Keratinocyte (primary cell): ENCODE measurements at places on chromosomes 4 and X.

DNA sequence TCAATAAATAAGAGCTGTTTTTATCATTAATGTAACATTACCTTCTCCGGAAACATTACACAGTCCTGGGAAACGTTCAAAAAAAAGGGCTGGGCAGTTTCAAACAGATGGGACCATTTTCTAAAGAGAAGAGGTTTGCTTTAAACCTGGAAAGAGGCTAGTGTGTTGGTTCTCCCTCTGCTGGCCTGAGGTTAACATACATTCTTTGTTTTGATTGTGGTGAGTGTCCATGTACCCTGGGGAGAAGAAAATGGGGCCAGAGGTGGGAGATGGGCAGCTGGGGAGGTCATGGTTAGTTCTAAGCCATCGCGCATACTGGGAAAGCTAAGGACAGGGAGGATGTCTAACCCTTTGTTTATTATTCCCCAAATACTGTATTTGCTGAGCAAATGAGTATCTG is 194.7 kb downstream of the CPEB2 start:
- no peak for DNase-seq

- no peak for DNase-seq
Measured at GRCh38 chr4:42646999-42647541, 9.8 kb downstream of the ATP8A1 start.

DNA sequence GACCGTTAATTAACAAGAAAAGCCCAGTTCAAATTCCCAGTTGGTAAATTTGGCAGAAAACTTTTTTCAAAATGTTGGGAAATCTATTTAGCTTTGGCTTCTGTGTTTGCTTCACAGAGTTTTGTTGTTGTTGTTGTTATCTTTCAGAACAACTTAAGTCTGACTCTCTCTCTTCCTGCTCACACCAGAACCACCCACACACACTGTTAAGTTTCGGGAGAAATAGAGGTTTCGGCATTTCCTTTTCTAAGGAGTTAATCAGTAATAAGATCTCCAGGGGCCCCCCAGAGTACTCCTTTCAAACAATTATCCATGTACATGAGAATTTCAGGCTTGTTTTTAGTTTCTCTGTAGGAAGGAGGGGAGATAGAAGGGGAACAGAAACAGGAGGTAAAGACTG is 106.2 kb upstream of the PTCHD1 start:
- no peak for DNase-seq

- DNase-seq: no peak
Measured at GRCh38 chr4:2511645-2512131, 24.8 kb upstream of the FAM193A start.

- no peak for DNase-seq
Measured at GRCh38 chr4:73189274-73189810, 69.3 kb downstream of the ANKRD17 start.

GRCh38 chr4:38242822-38243387 is 282.7 kb downstream of the PTTG2 start:
- no peak for DNase-seq

DNA sequence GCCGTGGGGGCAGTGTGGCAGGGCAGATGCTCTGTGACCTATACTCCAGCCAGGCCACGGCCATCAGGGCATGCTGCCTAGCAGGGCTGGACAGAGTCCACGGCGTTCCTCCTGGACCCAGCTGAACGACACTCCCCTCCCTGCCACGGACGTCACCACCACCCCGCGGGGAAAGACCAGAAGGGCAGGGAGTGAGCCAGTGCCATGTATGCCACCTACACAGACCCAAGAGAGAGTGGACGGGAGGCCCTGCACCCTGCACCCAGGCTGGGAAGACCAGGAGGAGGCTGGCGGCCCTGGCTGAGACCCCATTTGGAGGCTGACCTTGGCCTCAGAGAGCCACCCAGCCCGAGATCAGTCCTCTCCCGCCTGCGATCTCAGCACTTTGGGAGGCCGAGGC is 101.9 kb downstream of the FAM53A start:
- DNase-seq: no peak

DNA sequence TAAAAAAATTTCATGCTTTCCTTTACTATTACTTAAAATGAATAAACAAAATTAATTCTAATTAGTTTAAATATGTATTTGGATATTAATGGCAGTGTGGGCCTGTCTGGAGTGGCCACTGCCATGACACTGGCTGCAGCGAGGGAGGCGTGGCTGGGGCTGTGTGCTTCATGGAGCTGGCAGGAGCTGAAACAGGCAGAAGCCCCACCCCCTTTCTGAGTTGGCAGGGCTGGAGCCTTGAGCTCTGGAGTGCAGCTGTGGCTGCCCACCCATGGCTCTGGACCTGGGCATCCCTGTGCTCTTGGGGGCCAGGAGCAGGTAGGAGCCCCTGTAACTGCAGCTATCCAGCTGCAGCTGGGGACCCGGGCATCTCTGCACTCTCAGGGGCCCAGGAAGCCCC is 8.2 kb upstream of the HSD17B11 start:
- no peak for DNase-seq

DNA sequence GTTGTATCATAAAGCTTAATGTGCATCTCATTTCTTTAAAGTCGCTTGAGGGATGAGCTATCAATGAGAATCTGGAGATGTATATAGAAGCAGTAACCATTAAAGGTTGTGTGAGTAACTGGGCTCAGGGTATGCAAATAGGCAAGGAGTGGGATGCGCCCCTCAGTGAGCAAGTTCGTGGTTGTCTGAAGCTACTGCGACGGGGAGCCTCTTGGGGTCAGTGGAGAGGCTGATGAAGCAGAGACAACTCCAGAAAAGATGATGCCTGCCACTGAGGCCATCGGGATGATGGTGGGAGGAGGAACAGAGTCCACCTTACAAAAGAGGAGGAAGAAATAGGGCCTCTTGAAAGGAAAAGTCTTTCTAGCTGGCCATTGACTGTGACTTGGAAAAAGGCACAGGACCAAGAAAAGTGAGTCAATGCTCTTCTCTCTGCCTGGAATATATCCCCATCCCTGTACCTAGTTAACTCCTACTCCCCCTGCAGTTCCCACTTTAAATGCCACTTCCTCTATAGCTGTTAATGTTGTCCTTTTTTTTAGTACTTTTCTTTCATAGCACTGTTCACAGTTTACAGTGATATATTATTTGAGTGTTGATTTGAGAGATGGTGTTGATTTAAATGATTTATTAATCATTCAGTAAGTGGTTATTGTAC is 51.4 kb upstream of the LSM6 start:
- no peak for DNase-seq

- DNase-seq: no peak
Measured at GRCh38 chr4:75056277-75056676, 123.4 kb downstream of the PARM1 start.

DNA sequence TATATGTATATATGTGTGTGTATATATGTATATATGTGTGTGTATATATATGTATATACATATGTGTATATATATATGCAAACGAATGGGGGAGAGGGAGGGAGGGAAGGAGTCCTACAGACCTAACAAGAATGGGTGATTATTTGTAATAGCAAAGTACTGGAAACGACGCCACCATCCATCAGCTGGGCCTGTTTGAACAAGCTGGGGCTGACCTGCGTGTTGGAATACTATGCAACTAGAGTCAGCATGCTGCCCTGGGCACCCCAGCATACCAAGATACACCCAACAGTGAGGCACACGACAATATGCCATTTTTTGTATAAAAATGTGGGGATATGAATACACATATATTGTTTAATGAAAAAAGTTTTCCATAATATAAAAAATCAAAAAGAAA is 21.6 kb upstream of the CCNQ start:
- DNase-seq: no peak

- DNase-seq: no peak
Measured at GRCh38 chr4:162891788-162892707, 274.6 kb downstream of the NAF1 start.
